Left colon (tissue), 2 donors: ENCODE measurements at places on chromosomes 5 and 9. TPM values are rescaled to one million over a fixed set of nuclear protein-coding genes. Genes with fewer than 3 reads are reported as not detected.

DNA sequence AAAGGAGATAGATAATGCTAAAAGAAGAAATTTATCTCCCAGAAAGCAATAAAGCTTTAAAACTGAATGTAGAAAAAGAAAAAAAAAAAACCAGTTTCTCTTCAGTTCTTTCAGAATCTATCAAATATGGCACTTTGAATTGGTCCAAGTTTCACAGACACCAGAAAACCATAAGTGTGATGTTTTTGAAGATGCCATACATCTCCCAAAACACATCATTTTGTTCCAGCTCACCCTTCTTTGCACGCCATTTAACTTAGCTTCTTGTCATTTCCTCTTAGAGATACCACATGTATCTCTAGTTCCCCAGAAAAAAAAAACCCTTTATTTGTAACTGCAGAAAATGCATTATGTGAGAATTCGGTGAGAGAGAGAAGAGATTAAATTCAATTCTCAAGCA is 46.1 kb upstream of the MAMDC2 start:
- DNase-seq = no peak

Gene TSSK1B
- not detected for total RNA-seq

Gene CAVIN4
- 0.22 TPM for total RNA-seq

- no peak for DNase-seq
Measured at GRCh38 chr9:83056174-83056573, 6.8 kb downstream of the RASEF start.

- no peak for DNase-seq
Measured at GRCh38 chr5:9495121-9495520, 50.8 kb downstream of the SEMA5A start.

Gene NR5A1
- total RNA-seq = not detected

Gene FOXD4L6
- total RNA-seq = not detected
